Common myeloid progenitor, CD34-positive (primary cell): ENCODE measurements at places on chromosomes 1 and 21.
A peak's percentile ranks its signal among the peaks of the same experiment; 100 is the strongest.

DNA sequence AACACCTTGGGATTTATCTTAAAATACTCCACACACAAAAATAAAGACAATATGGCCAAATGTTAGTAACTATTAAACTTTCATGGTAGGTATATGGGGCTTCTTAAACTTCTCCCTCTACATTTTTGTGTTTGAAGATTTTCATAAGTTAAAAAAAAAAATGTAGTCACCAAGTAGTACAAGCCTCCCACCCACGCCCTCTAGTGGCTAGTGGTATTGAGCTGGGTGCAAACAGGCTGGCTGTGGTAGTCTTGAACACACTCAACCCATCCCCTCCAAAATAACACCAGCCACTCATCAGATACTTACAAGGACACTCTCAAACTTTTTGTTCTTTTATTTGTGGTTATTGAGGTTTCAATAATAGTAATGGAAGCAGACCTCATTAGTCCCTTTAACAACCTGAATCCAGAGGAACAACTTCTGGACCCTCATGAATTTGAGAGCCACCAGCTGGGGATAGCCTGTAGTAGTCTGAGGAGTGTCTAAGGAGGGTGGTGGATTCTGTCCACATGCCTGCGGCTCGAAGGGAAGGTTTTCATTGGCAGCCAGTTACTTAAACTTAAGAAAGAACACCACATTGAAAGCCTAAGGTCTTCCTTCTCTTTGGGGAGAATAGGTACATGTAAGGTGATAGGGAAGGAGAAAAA lies 15.6 kb downstream of the RD3 start:
- peak; percentile 82 for DNase-seq

DNA sequence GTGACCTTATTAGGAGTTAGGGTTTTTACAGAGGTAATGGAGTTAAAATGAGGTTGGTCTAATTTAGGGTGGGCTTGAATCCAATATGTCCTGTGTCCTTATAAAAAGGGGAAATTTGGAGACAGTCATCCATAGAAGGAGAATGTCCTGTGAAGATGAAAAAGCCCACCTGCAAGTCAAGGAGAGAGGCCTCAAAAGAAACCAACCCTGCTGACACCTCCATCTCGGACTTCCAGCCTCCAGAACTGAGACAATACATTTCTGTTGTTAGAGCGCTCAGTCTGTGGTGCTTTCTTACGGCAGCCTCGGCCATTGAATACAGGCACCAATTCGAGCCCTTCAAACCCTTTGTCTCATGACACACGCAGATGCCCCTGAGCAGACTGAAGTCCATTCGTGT lies 43.8 kb downstream of the ACTA1 start:
- DNase-seq: no peak

DNA sequence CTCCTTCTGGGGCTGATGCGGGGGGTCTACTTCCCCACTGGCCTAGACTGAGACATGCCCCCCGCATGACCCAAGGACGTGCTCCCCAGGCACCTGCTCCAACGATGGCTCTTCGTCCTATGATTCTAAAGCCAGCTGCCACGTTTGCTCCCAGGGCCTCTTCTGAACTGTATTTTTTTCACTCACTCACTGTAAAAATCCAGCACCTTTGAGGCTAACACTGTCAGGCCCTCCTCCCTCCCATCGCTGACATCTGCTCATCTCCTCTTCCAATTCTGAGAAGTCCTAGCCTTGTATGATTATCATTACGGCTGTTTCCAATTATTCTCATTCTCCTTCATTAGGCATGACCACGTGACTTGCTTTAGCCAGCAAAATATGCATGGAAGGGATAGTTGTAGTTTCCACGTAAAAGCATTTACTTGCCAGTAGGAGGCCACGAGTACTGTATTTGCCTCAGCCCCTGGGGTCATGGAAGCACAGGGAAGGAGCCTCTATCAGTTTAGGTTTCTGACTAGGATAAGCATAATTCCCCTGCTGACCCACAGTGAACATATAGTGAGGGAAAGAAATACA lies 19.1 kb upstream of the EDN2 start:
- no peak for DNase-seq

- no peak for DNase-seq
Observed at GRCh38 chr1:27970401-27970800, 10.6 kb downstream of the XKR8 start.

- no peak for DNase-seq
Observed at GRCh38 chr1:115056395-115056798, 26.8 kb downstream of the TSHB start.

DNA sequence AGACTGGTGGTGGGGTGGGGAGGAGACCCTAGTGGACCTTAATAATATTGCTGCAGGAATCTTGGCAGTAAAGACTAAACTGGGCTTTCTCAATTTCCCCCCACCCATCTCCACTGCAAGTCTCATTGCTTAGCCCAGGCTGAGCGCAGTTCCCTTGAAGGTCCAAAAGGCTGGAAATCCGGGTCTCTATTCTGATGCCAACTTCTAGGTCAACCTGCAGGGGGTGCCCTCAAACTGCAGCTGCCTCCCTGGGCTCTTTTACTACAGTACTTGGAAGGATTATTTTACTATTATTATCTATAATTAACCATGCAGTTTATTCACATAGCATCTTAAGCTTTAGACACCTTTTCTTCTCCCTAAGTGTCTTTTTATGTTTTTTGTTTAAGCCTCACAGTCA lies 85.4 kb upstream of the WARS2 start:
- DNase-seq: no peak

DNA sequence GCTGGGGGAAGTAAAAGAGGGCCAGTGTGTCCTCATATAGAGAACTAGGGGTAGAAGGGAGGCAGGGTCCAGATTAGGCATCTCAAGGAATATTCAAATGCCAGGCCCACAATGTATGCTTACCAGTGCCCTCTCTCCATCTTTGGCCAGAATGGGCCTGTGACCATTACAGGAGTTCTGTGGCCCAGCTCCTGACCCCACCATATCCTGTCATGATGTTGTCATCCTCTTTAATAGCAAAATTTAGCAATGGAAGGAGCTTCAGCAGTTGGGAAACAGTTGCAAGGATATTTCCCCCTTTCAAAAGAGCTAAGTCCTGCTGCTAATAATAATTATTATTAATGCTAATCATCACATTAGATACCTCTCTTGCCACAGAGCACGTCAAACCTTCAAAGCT lies 49.3 kb upstream of the JUN start:
- DNase-seq: no peak

DNA sequence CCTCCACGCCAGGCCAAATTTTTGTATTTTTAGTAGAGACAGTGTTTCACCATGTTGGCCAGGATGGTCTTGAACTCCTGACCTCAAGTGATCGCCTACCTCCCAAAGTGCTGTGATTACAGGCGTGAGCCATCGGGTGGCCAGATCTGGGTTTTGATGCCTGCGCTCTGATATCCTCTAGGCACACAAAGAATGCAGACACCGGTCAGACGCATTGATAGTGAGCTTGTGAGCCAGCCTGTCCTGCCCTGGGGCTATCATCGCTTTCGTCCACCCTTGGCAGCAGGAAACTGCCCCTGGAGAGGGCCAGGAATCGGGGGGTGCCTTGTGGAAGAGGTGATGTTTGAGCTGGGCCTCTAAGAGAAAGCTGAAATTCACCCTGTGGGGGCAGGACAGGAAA lies 4.0 kb downstream of the FBLIM1 start:
- DNase-seq: no peak

- DNase-seq: no peak
Observed at GRCh38 chr1:111249960-111250359, 22.4 kb downstream of the CHI3L2 start.

- no peak for DNase-seq
Observed at GRCh38 chr1:230281556-230281955, 144.6 kb downstream of the PGBD5 start.

GRCh38 chr21:38476385-38476784 lies 21.9 kb downstream of the ERG start:
- peak; percentile 100 for DNase-seq
